ENCODE measurements at places on chromosomes 3 and 15. TPM values are rescaled to one million over a fixed set of nuclear protein-coding genes. Genes with fewer than 3 reads are reported as not detected.

DNA sequence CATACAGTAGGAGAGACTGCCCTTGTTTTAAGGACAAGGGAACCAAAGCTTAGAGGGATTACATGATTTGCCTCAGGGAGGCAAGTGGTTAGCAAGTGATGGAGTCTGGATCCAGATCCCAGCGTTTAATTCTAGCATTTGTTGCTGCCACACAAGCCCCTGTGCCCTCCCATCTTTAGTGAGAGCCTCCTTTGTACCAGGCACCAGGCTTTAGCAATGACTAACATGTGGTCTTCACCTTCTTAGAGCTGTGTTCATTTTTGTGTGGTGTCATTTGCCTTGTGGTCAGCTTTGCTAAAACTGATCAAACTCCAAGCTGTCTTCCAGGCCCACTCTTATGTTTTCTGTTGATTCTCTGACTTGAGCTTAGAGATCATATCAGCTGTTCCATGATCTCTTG, 290.5 kb downstream of the RPLP1 start:
- H3K4me1 ChIP-seq, result no peaks in the 10 kb centered on the region
- H3K4me3 ChIP-seq, result no peak overlapping the region
- DNase-seq, result no peak
- no peak overlapping the region for H3K27ac ChIP-seq
- H3K36me3 ChIP-seq, result no peaks in the 10 kb centered on the region
- H3K27me3 ChIP-seq, result no peaks in the 10 kb centered on the region

DNA sequence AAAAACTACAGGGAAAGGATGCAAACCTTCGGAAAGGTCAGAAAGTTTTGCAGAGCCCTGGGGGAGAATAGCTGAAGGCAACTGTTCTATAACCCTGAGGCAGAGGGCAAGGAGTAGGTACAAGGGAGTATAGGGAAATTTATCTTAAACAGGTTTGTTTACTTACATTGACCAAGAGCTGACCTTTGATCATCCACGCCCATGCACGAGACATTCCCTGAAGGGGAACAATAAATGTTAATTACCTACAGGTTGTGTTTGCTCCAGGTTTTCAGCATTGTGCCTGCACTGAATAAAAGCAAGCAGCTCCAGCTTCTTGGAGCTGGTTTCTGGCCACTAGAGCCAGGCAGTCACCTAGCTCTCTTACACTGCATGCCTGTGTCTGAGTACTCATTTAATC, 524.5 kb upstream of the TGFBR2 start:
- DNase-seq, result no peak
- no peak overlapping the region for H3K4me3 ChIP-seq
- H3K4me1 ChIP-seq, result no peaks in the 10 kb centered on the region
- no peaks in the 10 kb centered on the region for H3K27me3 ChIP-seq
- no peak overlapping the region for H3K27ac ChIP-seq

GRCh38 chr15:39230205-39230907, 350.5 kb upstream of the THBS1 start:
- no peak overlapping the region for H3K4me3 ChIP-seq
- H3K36me3 ChIP-seq, result no peaks in the 10 kb centered on the region
- peaks cover 24% of the 10 kb centered on the region for H3K4me1 ChIP-seq
- DNase-seq, result no peak

DNA sequence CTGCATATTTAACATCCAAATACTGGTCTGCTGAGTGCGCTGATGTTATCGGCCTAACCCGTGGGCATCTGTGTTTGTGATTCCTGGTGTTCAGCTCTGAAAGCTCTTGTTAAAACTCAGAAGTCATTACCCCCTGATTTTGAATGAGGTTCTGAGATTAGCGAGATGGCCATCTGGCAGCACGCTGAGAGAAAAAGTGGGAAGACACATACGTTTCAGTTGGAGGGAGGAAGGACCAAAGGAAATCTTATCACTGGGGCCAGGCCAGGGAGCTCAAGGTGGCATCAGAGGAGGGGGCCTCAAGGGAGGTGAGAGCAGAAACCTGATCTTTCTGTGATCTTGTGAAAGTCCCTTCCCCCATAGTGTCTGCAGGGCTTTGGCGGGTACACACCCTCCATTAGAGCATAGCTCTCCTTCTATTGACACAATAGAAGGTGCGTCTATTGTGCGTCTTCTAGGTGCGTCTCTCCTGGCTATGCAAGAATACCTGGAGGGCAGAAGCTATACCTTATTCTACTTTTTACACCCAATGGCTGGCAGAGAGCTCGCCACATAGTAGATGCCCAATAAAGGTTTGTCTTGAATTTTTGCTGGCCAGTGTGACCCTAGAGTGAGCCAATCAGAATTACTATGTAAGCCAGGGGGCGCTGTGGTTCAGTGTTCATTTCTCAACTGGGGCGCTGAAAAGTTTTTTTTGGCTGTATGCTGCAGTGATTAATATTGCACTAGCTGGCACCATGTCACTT, 182.4 kb downstream of the SHQ1 start:
- H3K27ac ChIP-seq, result no peak overlapping the region
- H3K4me3 ChIP-seq, result no peak overlapping the region

DNA sequence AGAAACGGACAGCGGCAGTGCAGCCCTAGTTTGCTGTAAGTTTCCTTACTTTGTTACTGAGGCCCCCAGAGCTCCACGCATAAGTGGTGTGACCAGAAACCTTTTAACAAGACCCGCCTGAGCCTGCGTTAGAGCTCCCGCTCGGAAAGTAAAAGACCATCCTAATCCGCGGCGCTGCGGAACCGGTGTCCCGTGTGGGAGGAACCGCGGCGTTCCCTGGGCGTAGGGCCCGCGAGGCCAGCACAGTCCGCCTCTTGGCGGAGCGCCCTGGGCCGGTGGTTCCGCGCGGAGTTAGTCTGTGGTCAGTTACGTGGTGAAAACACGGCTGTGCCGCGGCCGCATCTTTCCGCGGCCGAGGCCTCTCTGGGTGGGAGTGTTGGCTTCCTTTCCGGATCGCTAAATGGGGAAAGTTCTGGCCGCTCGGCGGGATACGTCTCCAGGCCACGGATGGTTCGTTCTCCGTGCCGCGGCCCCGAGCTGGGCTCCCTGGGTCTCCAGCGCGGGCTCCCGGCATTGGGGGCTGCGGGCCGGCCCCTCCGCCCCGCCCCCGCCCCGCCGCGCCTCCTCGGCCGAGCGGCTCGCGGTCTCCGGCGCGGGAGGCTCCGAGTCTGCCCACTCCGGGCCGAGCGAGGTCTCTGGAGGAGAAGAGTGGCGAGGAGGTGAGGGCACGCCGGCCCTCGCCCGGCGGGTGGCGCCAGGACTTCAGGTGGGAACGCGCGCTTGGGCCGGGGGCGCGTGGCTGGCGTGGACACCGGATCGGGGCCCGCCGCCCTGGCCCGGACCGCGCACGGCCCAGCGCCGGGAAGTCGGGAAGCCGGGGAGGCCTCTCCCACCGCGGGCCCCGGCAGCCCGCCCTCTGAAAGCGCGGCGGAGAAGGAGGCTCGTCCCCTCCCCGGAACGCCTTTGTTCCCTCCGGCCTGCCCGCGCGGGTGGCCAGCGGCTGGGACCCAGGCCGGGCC, 754 bp downstream of the B3GNT5 start:
- H3K36me3 ChIP-seq, result no peaks in the 10 kb centered on the region
- no peaks in the 10 kb centered on the region for H3K27me3 ChIP-seq
- no peak for DNase-seq

DNA sequence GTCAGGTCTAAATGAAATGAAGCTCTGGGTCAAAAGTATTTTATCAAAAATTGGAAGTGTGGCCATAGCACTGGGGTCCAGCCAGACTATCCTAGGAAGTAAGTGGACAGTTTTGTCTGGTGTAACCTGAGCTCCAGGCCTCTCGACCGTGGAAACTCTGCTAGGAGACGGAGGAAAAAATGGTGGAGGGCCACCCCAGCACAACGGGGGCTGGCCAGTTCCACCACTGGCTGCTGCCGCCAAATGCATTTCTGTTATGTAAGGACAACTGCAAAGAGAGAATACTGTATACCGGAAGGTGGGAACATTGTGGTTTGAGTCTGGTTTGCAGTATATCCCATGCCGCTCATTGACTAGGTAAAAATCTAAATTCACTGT, 235.7 kb downstream of the GREM1 start:
- no peak for DNase-seq
- H3K4me1 ChIP-seq, result no peaks in the 10 kb centered on the region
- H3K36me3 ChIP-seq, result no peaks in the 10 kb centered on the region
- no peaks in the 10 kb centered on the region for H3K27me3 ChIP-seq
- H3K27ac ChIP-seq, result no peak overlapping the region

DNA sequence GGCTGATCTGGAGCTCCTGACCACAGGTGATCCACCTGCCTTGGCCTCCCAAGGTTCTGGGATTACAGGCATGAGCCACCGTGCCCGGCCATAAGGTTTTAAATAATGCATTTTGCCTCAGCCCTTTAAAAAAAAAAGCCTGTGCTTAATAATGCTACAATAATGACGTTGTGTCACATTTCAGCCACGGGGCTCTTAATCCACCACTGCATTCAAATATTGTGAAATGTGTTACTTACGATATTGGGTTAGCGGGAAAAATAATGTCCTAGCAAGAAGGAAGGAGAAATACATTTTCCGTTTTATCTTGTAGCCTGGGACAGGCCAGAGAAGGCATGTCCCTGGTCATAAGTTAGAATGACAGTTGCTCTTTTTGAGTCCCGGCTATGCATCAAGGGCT, 17.6 kb downstream of the PAQR5 start:
- H3K4me1 ChIP-seq, result no peaks in the 10 kb centered on the region
- no peak overlapping the region for H3K4me3 ChIP-seq
- no peak for DNase-seq
- H3K27me3 ChIP-seq, result no peaks in the 10 kb centered on the region
- no peaks in the 10 kb centered on the region for H3K36me3 ChIP-seq

DNA sequence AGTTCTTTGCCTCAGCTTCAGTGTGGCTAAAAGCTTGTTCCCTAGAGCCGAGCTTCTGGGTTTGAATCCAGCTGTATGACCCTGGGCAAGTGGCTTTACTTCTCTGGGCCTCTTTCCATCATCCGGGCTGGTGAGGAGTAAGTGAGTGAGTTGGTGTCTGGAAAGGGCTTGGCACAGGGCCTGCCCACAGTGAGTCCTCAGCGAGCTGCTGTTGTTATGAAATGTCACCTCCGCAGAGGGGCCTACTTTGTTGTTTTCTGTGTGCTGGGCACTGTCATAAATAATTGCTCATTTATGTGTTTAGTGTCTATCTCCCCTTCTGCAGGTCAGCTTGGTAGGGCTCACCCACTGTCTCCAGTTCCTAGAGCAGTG, 31.7 kb downstream of the SLC6A6 start:
- peak overlapping the region; percentile 28 for H3K27ac ChIP-seq
- DNase-seq, result no peak
- H3K36me3 ChIP-seq, result no peaks in the 10 kb centered on the region
- H3K4me3 ChIP-seq, result no peak overlapping the region
- H3K27me3 ChIP-seq, result no peaks in the 10 kb centered on the region

- H3K4me3 ChIP-seq, result no peak overlapping the region
- H3K27me3 ChIP-seq, result no peaks in the 10 kb centered on the region
- no peak for DNase-seq
- H3K4me1 ChIP-seq, result no peaks in the 10 kb centered on the region
- no peaks in the 10 kb centered on the region for H3K36me3 ChIP-seq
Observed at GRCh38 chr15:82968066-82968465, 15.5 kb upstream of the HOMER2 start.

GRCh38 chr3:71606582-71606981, 23.1 kb upstream of the FOXP1 start:
- H3K36me3 ChIP-seq, result no peaks in the 10 kb centered on the region
- H3K27me3 ChIP-seq, result no peaks in the 10 kb centered on the region
- DNase-seq, result no peak
- H3K4me1 ChIP-seq, result no peaks in the 10 kb centered on the region
- no peak overlapping the region for H3K27ac ChIP-seq
- no peak overlapping the region for H3K4me3 ChIP-seq

- H3K27ac ChIP-seq, result no peak overlapping the region
- no peaks in the 10 kb centered on the region for H3K4me1 ChIP-seq
- H3K4me3 ChIP-seq, result no peak overlapping the region
Observed at GRCh38 chr3:99515891-99516290, 122.5 kb upstream of the COL8A1 start.

- no peak for DNase-seq
- no peak overlapping the region for H3K27ac ChIP-seq
- H3K4me1 ChIP-seq, result no peaks in the 10 kb centered on the region
- H3K36me3 ChIP-seq, result no peaks in the 10 kb centered on the region
- no peaks in the 10 kb centered on the region for H3K27me3 ChIP-seq
Observed at GRCh38 chr3:177382944-177383343, 185.7 kb upstream of the TBL1XR1 start.

DNA sequence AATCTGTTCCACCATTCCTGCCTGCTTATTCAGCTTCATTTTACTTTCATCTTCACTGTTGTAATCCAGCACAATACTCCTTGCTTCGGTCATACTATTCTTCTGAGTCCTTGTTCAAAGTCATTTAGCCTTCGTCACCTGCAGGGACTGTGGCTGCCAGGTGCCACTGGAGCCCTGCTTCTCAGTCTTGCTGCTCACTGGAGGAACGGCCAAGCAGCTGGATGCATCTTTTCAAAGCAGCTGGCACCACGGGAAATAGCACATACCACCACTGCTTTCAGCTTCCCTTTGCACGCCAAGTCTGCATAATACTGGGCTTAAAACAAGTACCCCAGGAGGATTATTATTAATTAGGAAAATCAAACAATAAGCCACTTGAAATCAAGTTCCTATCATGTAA, 287.6 kb downstream of the BCHE start:
- H3K27ac ChIP-seq, result no peak overlapping the region
- no peak overlapping the region for H3K4me3 ChIP-seq
- H3K27me3 ChIP-seq, result no peaks in the 10 kb centered on the region
- DNase-seq, result no peak

- peak; percentile 60 for DNase-seq
- no peak overlapping the region for H3K27ac ChIP-seq
- H3K4me3 ChIP-seq, result no peak overlapping the region
- H3K27me3 ChIP-seq, result no peaks in the 10 kb centered on the region
- H3K36me3 ChIP-seq, result no peaks in the 10 kb centered on the region
Observed at GRCh38 chr3:55434789-55435188, 52.3 kb downstream of the WNT5A start.

- DNase-seq, result no peak
- H3K4me1 ChIP-seq, result peaks cover 10% of the 10 kb centered on the region
- no peak overlapping the region for H3K27ac ChIP-seq
- peaks cover 66% of the 10 kb centered on the region for H3K36me3 ChIP-seq
- H3K4me3 ChIP-seq, result no peak overlapping the region
Observed at GRCh38 chr15:68781766-68782588, 38.7 kb downstream of the ANP32A start.

- DNase-seq, result no peak
- H3K4me1 ChIP-seq, result peaks cover 70% of the 10 kb centered on the region
- H3K36me3 ChIP-seq, result peaks cover 15% of the 10 kb centered on the region
- no peaks in the 10 kb centered on the region for H3K27me3 ChIP-seq
Observed at GRCh38 chr3:4826237-4827100, 152.8 kb upstream of the BHLHE40 start.

GRCh38 chr3:14623569-14624051, 28.0 kb upstream of the CCDC174 start:
- H3K27ac ChIP-seq, result no peak overlapping the region
- no peaks in the 10 kb centered on the region for H3K27me3 ChIP-seq
- no peak for DNase-seq
- no peak overlapping the region for H3K4me3 ChIP-seq
- no peaks in the 10 kb centered on the region for H3K4me1 ChIP-seq

The CHRNA5 gene
- 0.80 TPM for total RNA-seq

The GP5 gene
- not detected for total RNA-seq

The TFRC gene
- 60.6 TPM for total RNA-seq

The SCAANT1 gene
- total RNA-seq, result not detected

The IMPDH2 gene
- total RNA-seq, result 174 TPM

The INKA1 gene
- total RNA-seq, result 3.5 TPM

The SMAD6 gene
- total RNA-seq, result 11.2 TPM

The RPL35A gene
- 534 TPM for total RNA-seq

The NR1I2 gene
- not detected for total RNA-seq

The TGM5 gene
- 0.91 TPM for total RNA-seq

The EIF2A gene
- total RNA-seq, result 160 TPM

Measured in esophagus muscularis mucosa (tissue), 4 donors.